Bronchial epithelial cell (primary cell): ENCODE measurements at places on chromosomes 12 and 14.

DNA sequence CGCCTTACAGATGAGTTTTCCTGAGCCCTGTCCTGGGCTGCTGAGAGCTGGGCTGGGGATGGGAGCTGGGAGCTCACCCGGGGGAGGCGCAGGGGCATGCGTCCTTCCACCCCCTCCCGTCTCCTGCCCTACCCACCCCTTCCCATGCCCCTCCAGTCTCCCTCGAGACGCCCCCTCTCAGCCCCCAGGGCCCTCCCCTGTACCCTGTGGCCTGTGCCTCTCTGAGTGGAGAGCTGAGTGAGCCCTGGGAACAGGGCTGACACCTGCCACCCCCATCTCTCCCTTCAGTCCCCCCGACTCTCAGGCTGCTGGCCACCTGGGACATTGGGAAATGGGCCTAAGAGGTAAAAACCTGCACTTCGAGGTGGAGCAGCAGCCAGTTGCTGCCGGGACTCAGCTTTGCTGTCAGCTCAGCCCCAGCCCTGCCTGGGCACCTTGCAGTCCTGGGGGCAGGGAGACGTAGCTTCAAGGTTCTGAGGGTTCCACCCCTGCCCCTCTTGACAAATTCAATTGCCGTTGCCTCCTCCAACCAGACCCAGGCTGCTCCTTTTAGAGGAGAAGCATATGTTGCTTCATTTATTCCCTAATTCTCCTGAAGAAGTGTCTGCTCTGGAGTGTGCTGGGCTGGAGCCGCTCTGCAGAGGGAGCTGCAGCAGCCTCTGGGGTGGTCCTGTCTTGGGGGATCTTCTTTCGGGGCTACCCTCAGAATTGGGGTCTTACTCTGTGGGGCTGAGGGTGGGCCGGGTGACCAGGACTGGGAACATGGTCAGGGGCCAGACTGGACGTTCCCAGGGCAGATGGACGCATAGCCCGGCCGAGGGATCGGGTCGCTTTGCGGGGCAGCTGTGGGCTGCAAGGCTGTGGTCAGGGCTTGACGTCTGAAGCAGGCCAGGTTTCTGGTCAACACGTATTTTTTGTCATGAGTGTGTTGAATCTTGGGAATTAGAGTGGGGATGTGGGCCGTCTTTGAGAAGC, 141.4 kb downstream of the ADGRD1 start:
- no peak for DNase-seq

DNA sequence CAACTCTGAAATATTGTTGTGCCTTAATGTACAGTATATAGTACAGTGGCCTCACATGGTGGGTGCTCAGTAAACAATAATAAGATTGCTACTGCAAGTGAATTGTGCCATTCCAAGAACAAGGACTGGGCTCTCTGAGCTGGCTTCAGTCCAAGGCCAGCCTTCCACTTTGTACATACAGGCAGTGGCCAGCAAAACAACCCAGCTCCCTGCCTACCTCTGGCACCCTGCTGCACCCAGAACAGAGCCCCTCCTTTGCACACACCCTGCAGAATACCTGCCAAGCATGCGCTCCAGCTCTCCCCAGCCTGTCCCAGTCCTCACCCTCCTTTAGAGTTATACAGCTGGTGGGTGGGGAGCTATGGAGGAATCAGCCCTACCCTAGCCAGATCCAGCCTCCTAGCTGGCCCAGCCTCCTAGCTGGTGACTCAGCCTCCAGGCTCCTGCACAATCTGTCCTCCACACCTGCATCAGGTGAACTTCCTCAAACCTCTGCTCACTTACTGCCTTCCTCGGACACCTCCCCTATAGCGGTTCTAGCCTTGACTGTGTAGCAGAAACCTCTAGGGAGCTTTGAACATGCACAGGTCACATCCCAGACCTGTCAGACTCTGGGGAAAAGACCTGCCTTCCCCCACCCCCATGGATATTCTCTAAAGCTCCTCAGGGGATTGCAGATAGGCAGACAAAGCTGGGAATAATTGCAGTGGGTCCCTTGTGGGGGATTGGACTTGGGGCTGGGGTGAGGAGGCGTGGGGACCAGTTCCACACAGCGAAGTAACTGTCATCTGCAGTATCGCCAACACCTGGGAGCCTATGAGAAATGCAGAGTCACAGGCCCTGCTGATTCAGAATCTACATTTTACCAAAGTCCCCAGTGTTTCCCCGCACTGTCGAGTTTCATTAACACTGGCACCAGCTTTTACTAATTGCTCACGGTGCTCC, 17.9 kb downstream of the ZDHHC22 start:
- peak; percentile 94 for DNase-seq

- no peak for DNase-seq
These were observed 216.0 kb upstream of the PRKD1 start for GRCh38 chr14:30143627-30144026.

DNA sequence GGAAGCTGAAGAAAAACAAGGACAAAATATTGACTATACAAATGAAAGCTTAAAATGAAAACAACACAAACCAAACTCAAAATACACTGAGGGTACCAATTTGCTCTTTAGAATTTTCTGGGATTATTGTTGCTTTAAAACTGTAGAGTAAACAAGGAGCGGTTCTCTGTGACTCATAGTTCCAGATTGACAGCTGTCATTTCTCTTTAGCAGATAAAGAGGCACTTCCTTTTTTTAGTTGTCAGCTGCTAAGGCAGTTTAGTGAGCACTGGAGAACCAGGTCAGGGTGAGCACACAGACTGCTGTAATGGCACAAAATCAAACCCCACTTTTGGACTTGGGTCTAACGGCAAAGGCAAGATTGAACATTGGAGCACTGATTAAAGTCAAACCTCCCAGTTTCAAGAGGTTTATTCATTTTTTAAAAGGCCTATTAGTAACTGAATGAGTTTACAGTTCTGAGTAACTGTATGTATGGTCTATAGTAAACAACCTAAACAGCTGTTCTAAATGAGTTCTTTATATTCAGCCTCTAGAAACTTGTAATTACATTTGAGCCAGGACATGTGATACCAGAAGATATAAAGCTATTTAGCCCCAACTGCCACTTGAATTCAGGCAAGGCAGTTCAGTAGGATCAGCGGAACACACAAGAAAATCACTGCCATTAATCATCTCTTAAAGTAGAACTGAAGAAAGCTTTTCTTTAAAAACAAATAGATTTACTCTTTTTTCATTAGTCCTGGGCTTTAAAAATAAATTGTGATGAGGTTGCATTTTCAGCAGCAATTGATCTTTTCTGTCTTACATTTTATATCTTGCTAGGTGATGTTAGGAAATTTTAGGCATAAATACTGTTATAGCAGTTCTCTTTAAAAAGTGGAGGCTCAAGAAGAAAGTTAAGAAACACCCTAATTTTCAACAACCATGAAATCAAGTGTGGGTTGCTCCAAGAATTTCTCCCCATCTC, 71.7 kb upstream of the PRICKLE1 start:
- no peak for DNase-seq

GRCh38 chr12:32423559-32423958, 24.2 kb downstream of the FGD4 start:
- DNase-seq, result no peak

GRCh38 chr14:103086771-103087342, 2.8 kb downstream of the LBHD2 start:
- no peak for DNase-seq

DNA sequence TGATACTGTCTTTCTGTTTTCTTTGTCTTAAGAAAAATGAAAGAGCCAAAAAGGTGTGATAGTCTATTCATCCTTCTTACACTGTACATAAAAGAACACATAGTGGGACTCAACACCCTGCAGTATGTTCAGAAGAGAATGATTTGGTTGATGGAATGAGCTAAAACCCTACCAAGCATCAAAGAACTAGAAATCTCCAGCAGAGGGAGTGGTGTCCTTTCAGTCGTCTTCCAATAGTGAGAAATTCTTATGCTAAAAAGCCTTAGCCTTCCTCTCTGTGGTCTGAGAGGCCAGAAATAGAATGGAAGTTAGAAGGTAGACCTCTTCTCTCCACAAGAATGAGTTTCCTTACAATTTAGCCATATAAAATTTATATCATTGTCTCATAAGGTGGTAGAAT, 393.4 kb upstream of the SEL1L start:
- peak; percentile 1 for DNase-seq

- DNase-seq, result no peak
These were observed 126.1 kb downstream of the SMOC1 start for GRCh38 chr14:70005281-70005805.
